Lung (tissue), 17 donors: ENCODE measurements at places on chromosomes 13 and 19.

DNA sequence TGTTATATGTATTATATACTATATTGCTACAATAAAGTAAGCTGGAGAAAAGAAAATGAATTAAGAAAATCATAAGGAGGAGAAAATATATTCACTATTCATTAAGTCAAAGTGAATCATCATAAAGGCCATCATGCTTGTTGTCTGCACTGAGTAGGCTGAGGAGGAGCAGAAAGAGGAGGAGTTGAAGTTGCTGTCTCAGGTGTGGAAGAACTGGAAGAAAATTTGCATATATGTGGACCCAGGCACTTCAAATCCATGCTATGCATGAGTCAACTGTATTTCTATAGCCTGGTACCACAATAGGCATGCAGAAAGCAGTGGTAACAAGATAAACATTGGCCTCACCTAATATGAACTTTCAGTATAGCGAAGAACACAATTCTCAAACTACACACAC, 135.9 kb upstream of the SGCG start:
- DNase-seq, result no peak

DNA sequence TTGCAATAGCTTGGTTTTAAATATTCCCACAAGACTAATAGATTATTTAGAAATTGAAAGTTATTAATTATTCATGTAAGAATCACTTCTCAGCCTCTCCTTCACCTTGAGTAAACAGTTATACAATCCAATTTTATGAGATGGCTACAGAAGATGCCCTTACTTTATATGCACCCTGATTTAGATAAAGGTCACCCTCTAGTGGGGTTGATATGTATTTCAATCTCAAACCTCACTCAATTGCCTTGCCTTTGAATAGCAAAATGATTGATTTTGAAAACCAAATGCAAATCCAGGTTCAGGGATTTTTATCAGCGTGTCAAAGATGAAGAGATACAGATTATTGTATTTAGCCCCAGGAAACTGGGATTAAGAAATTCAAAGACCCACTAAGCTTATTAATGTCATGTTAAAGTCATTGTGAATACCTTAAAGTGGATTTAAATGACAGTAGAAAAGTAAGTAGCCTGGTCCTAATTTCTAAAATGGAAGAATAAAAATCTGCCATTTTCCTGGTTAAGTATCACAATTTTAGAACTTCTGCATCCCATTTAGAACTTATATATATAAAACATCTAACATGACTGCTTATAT, 305.1 kb downstream of the ITGBL1 start:
- peak; percentile 23 for DNase-seq

DNA sequence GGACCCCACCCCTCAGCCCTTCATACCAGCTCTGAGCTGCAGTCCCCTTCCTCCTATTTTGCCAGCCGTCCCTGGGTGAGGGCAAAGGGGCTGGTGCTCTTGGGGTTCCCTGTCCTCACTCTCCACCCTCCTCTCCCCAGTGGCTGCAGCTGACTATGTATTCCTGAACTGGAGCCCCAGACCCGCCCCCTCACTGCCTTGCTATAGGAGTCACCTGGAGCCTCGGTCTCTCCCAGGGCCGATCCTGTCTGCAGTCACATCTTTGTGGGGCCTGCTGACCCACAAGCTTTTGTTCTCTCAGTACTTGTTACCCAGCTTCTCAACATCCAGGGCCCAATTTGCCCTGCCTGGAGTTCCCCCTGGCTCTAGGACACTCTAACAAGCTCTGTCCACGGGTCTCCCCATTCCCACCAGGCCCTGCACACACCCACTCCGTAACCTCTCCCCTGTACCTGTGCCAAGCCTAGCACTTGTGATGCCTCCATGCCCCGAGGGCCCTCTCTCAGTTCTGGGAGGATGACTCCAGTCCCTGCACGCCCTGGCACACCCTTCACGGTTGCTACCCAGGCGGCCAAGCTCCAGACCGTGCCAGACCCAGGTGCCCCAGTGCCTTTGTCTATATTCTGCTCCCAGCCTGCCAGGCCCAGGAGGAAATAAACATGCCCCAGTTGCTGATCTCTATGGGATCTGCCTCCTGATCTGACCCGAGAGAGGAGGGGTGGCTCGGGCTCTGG, 2.4 kb downstream of the COX7A1 start:
- no peak for DNase-seq

GRCh38 chr13:49218493-49219051, 1.6 kb upstream of the MLNR start:
- peak; percentile 31 for DNase-seq

GRCh38 chr13:39963612-39964011, 308.1 kb downstream of the COG6 start:
- no peak for DNase-seq

GRCh38 chr19:43078311-43078710, 4.2 kb downstream of the PSG2 start:
- no peak for DNase-seq

GRCh38 chr19:46659151-46660007, 1.6 kb downstream of the DACT3 start:
- peak; percentile 87 for DNase-seq

GRCh38 chr13:33554919-33555791, 262.8 kb upstream of the RFC3 start:
- DNase-seq, result peak; percentile 46

- DNase-seq, result no peak
Observed at GRCh38 chr13:26855071-26855470, 94.5 kb upstream of the GPR12 start.

DNA sequence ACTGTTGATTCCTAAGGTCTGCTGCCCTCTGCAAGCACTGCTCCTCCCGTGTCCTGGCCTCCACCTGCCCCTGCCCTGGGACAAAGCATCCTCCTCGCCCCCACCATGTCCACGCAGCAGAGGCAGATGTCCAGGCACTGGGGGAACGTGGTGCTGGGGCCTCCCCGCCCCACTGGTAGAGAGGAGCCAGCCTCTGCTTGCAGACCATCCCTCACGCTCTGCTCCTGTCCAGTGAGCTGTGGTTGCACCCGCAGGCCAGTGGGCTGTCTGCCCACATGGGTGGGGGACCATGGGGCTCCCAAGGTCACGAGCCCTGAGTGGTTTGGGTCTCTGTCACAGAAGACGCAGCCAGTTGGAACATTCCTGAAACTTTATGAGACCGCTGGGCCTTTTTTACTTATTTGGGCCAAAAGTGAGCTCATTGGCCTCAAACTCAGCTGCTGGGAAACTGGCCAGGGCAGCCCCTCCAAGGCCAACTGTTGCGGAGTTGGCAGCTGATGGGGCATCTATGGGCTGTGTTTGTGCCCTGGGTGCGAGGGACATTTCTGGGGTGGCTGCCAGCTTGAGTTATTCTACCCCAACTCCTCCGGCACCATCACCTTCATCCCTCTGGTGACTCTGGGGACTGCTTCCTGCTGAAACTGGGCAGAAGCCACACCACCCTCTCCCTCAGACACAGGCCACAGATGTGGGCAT, 64.8 kb upstream of the F7 start:
- no peak for DNase-seq

DNA sequence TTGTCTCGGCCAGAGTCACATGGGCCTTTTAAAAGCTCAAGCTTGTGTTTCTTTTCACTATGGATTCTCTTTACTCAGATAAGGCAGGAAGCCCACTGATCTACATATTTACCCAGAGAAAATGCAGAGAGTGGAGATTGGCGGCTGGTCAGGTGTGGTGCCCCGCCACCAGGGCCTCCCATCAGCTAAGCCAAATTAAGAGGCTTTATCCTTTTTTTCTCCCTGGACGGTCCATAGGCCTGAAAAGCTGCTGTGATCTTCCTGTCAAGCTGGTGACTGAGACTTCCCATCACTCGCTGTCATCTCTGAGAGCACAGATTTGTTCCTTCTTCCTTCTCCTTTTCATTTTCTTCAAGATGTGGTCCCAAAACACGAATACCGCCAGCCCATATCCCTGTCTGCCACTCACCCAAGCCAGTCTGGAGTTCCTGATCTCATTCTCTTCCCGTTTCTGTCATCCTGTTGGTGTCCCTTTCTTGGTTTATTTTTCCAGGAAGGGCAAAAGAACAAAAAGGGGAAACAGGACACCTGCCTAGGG, 1.9 kb downstream of the SAFB start:
- DNase-seq, result no peak

DNA sequence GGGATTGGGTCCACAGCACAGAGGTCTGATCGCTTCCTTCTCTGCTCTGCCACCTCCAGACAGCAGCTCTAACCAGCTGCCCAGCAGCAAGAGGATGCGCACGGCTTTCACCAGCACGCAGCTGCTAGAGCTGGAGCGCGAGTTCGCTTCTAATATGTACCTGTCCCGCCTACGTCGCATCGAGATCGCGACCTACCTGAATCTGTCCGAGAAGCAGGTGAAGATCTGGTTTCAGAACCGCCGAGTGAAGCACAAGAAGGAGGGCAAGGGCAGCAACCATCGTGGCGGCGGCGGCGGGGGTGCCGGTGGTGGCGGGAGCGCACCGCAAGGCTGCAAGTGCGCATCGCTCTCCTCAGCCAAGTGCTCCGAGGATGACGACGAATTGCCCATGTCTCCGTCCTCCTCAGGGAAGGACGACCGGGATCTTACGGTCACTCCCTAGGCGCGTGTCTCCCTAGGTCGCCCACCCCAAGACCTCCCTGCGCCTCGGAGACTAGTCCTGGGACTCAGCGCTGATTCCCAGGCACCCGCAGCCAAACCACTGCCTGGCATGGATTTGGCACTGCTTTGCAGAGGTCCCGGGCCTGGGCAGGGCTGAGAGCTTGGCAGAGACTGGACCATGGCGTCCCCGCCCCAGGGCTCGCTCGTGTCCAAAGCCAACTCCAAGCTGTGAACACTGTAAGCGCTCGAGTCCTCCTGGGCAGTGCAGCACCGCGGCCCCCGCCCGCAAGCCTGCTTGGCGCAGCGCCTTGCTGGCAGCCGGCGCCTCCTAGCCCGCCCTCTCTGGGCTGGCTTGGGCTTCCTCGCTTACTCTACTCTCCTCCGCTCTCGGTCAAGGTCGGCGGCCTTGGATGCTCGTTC, 1.5 kb downstream of the GSX1 start:
- no peak for DNase-seq

DNA sequence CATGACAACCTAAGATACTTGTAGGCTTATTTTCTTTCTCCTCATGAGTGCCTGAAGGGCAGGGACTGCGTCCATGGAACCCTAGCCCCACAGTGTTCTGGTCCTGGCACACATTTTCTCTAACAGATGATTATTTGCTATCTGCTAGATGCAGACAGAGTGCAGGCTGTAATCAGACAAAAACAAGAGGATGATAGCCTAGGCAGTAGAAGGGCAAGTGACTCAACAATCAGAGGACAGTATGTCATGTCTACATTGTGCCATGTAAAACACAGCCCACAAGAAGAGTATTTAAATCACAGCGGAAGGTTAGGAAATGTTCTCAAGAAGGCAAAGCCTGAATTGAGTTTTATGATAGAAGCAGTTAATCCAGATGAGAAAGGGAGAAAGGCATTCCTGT, 29.3 kb downstream of the MIPEP start:
- no peak for DNase-seq

DNA sequence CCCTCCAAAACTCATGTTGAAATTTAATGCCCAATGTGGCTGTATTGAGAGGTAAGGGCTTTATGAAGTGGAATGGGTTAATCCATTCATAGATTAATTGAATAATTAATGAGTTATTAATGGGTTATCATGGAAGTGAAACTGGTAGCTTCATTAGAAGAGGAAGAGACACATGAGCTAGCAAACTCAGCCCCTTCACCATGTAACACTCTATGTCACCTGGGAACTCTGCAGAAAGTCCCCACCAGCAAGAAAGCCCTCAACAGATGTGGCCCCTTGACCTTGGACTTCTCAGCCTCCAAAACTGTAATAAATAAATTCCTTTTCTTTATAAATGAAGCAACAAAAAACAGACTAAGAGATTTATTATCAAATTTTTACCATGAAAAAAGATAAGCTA, 223.5 kb downstream of the KLF12 start:
- DNase-seq, result no peak

DNA sequence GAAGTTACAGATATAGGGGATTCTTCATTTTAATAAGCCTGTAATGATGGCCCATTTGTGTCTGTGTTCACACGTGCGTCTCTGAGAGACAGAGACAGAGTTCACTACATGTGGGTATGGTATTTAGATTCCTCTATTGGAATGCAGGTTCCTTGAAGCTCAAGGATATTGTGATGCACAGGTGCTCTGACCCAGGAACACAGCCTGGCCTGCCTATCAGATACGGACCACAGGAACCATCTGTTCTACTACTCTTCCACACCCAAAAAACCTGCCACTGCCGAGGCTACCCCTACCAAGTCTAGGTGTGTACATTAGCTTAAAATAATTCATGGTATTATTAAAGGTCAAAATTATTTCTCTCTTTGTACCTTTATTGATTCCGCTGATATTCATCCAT, 289.2 kb downstream of the ATP8A2 start:
- no peak for DNase-seq

- DNase-seq, result no peak
Observed at GRCh38 chr13:82698383-82698782, 1183.9 kb downstream of the SLITRK1 start.

DNA sequence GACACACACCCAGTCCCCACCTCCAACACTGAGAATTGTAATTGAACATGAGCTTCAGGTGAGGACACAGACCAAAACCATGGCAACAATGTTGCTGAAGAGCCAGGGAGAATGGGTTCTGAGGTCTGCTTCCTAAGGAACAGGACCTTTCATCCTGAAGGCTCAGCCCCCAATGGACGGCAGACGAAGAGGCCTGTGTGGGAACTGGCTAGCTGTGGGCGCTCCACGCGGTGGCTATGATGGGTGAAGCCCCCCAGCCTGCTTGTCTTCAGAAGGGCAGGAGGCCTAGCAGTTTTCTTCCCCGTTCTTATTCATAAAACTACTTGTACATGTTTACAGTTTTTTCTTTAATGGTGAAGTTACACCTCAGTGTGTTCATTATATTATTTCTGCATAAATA, 136.1 kb upstream of the SPACA7 start:
- no peak for DNase-seq

DNA sequence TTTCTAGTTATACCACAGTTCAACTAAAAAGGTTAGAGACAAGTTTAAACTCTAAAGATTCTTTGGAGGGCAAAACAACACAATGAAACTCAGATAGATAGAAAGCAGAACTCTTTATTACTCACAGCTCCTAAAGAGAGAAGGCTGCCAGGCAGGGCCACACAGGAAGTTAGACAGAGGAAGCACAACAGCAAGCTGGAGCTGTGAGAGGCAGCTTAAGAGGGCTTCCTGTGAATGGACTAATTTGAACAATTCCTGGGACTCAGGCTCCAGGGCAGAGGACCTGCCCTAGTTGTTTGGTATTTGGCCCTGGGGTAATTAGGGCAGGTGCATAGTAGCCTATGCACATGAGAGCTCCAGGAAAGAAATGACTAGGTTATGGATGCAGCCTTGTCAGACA, 803.6 kb downstream of the DIAPH3 start:
- DNase-seq, result no peak

DNA sequence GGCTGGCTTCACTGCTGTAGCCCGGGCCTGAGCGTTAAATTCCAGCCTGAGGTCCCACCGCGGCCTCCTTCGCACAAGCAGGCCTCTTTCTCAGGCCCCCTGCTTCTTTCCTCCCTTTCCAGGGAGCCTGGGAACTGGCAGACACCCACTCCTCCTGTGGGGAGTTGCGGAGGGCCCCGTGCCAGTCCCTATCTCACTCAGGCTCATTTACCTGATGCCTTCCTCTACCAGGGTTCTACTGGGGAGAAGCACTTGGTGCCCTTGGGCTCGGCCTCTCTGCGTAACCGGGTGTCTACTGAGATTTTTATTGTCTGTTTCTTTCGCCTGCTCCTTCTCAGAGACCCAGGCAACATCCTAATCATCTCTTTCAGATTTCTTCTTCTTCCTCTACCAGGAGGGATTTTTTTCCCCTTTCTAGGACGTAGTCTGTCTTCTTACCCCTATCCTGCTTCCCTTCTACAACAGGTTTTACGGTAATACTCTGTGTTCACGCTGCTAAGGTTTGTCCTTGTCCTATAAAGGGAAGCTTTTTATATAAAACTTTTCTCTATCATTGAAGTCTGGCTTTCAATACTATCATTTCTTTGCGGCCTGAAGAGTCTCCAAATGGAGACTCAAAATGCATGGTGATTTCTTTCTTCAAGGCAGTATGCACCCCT, 135.4 kb upstream of the GPR12 start:
- no peak for DNase-seq
